ENCODE measurements at places on chromosomes 4 and X.

DNA sequence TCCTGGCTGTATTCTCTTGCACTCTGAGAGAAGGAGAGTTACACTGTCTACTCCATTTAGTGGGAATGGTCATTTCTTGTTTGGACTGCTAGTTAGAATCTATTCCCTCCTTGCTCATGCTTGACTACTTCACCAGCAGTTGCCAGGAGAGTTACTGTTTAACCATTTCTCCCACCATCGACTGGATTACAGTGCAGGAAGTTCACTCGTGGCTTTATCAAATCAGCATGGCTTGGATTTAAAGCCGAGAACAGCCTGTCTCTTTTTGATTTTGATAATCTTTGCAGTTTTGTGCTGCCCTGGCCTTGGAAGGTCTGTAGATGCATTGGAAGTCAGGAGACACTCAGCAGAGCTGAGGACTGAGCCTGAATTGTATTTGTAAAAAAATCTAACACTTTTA lies 3.2 kb downstream of the GBA3 start:
- no peak for DNase-seq

GRCh38 chr4:7285244-7286094 lies 93.1 kb downstream of the SORCS2 start:
- DNase-seq = no peak

- no peak for DNase-seq
These were observed 15.0 kb upstream of the SH3TC1 start for GRCh38 chr4:8184061-8184460.

GRCh38 chrX:136907621-136908020 lies 27.1 kb upstream of the RBMX start:
- DNase-seq = no peak

DNA sequence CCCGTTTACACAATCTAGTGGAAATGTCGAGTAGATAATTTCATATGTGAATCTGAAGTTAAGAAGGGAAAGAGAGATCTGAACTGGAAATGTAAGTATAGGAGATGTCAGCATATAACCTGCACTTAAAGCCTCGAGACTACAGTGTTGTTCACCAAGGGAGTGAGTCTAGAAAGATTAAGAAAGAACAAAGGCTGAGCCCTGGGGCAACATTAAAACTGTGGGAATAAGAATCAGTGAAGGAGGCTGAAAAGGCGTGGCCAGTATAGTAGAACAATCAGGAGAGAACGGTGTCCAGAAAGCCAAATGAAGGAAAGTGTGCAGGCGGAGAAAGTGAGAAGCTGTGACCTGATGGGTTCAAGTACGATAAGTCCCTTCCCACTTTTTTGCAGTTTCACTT lies 118.8 kb upstream of the TENM3 start:
- DNase-seq = no peak

- DNase-seq = no peak
These were observed 131.7 kb downstream of the REPS2 start for GRCh38 chrX:17078031-17078720.

- no peak for DNase-seq
These were observed 407.9 kb downstream of the TECRL start for GRCh38 chr4:64001229-64001898.

- DNase-seq = no peak
These were observed 33.9 kb downstream of the ANAPC4 start for GRCh38 chr4:25410820-25411529.

DNA sequence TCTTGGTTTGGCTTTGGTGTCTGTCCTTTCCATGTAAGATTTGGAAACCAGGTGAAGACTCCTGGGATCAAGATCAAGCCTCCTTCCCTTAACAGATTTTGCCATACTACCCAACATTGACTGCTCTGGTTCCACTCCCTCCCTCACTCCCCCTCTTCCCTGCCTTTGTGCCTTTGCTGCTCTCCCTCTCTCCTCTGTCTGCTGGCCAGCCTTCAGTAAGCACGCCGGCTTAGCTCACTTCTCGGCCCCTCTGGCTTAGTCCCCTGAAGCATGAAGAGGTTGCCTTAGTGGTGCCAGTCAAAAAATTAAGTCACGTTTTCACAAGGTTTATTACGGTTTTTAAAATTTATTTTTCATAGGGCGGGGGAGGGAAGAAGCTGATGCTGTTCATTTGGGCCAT lies 6.0 kb downstream of the GRIA3 start:
- no peak for DNase-seq

GRCh38 chrX:111490688-111491087 lies 20.8 kb upstream of the SERTM2 start:
- no peak for DNase-seq

DNA sequence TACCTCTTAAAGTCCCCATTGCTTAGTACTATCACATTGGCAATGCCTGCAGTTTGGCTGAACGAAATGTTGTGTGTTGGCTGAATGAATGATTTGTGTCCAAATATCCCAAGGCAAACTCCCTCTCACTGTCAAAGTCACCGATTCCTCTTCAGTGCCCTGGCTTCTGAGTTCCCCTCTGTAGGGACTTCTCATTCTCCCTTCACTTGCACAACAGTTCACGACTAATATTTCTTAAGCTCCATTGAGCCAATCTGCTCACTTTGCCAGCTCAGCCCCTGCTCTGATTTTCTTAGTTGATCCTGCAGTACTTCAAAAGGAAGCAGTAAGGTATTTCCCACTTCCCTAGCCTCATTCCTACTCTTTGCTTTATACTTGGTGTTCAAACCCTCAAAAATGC lies 21.9 kb upstream of the PACRGL start:
- no peak for DNase-seq

- DNase-seq = no peak
These were observed 43.8 kb downstream of the NHSL2 start for GRCh38 chrX:71954458-71954857.

GRCh38 chrX:34197946-34198345 lies 65.8 kb upstream of the FAM47A start:
- DNase-seq = no peak

GRCh38 chr4:183830438-183830985 lies 74.6 kb upstream of the STOX2 start:
- no peak for DNase-seq

DNA sequence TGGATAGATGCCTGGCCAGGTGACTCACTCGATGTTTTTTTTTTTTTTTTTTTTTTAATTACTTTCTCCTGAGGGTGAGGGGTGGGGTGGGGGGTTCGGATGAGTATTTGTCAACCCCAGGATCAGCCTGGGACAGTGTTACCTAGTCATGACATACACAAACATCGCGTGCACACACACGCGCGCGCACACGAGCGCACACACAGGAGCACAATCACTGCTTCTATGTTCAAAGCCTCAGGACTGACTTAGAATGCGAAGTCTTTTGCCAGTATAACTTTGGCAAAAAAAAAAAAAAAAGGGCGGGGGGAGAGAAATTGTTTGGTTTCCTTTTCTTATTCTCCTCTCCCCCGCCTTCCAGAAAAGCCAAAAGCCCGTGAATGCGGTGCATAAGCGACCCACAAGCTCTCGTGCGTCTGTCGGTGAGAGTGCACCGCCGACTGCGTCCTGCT lies 115.0 kb upstream of the TEX13C start:
- no peak for DNase-seq

GRCh38 chr4:93828995-93829819 lies 654 bp downstream of the ATOH1 start:
- DNase-seq = no peak

- DNase-seq = no peak
These were observed 61.6 kb upstream of the PDGFRA start for GRCh38 chr4:54167508-54167907.

DNA sequence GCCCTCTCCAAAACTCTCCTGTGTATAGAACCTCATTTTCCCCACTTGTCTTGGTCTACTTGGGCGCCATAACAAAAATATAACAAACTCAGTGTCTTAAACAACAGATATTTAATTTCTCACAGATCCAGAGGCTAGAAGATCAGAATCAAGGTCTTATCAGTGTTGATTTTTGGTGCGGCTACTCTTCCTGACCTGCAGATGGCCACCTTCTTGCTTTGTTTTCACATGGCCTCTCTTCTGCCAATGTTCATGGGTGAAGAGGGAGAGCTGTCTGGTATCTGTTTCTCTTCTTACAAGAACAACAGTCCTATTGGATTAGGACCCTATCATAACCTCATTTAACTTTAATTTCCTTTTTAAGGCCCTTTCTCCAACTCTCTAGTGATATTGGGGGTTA lies 177.3 kb downstream of the PABPC4L start:
- DNase-seq = no peak

- no peak for DNase-seq
These were observed 34.3 kb downstream of the SHROOM4 start for GRCh38 chrX:50779694-50780093.

DNA sequence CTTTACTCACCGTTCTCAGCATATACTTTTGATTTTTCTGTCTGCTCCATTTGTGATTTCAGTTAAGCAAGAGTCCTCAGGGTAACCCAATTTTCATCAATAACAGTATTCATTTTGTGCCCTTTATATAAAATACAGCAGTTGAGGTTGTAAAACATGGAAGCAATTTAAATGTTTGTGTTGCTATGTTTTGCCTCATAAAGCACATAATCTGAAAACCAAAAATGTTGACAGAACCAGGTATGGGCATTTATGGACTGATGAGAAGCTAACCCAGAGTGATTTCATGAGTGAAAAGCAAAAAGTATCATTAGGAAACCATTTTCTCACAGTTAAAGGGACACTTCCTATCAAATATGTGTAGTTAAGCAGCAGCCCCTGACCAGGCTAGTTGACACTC lies at the start of gene ASIC5:
ASIC5 (minus strand) TSS at position 101 of the 400 bp plus-strand sequence; CDS start at position 50, 51 bp downstream.
- DNase-seq = no peak

DNA sequence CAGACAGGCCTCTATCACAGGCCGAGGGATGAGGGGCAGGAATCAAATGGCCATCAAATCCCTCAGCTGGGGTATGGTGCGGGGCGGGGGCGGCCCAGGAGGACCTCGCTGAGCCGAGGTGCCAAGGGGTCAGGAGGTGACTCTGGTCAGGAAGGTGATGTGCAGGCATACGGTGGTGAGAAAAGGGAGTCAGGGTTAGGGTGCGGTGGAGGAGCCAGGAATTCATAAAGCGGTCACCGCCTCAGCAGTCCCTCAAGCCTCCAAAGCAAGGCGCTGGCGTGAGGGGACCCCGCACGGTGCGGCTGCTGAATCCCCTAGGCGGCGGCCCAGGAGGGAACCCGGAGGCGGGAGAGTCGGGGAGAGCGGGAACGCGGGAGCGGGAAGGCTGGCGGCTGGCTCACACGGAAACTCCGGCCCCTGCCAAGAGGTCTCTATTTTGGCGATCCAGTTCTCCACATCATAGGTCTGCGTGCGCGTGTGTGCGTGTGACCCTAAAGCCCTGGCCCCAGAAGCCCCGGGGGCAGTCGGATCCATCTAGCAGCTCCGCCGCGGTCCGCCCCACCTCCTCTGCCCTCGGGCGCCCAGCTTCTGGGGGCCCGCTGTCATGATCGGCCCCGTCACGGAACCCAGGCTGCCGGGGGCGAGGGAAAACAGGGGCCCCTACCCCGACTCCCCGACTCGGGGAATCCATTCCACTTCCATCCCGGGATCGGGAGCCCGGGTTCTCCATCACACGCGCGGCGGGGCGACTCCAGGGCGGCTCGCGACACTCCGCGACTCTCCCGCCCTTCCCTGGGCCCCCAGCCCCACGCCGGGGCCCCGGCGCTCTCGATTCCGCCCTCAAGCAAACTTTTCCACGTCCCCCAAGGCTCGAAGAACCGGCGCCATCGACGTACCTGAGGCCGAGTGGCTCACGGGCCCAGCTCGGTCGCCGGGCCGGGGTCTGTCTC lies 593 bp downstream of the ELF4 start:
- peak; percentile 70 for DNase-seq

DNA sequence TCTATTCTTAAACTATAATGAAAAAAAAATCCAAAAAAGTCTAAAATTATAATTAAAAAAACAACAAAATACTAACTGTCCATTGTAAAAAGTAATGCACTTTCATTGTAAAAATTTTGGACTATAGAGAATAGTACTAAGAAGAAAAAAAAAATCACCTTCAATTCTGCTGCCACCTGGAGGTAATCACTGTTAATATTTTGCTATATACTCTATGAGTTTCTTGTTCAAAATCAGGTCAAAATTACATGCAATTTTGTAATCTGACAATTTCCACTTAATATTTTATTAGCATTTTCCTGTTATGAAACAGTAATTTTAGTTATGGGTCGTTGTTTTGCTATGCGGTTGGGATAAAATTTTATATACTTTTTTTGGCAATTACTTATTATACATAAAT lies 62.0 kb downstream of the HTT start:
- DNase-seq = no peak

DNA sequence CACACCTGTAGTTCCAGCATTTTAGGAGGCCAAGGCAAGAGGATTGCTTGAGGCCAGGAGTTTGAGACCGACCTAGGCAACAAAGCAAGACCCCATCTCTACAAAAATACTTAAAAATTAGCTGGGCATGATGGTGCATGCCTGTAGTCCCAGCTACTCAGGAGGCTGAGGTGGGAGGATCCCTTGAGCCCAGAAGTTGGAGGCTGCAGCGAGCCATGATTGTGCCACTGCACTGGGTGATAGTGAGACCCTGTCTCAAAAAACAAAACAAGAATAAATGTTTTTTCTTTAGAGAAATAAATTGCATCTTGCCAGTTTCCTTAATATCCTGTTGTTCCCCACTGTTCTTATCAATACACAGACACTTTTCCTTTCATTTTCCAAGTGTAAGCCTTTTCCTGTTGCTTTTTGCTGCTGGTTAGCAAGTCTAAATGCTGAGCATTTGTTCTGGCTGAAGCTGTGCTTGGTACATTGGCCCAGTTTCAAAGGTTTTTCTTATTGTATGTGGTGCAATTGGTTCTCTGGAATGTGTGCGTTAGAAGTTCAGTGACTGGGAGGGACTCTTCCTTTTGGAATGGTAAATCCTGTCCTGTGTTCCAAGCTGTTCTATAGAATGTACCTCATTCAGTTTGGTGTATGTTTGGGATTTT lies 98.2 kb downstream of the AFF1 start:
- no peak for DNase-seq

- no peak for DNase-seq
These were observed 24.4 kb upstream of the MSL3 start for GRCh38 chrX:11733614-11734013.

DNA sequence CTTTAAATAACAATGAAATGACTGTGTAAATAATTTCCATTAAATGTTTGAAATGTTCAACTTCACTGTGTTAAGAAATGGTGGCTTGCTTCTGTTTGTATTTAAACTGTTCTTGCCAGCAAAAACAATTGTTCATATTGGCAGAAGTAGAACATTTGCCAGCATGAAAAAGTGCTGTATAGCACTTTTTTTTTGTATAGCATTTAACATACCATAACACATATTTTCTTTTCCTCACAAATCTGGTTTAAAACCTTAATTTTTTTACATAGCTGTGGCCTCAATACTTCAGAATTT lies 94.1 kb downstream of the COX18 start:
- DNase-seq = no peak

- DNase-seq = no peak
These were observed 22.6 kb downstream of the BCLAF3 start for GRCh38 chrX:19968276-19968675.
